ENCODE measurements at places on chromosomes 3 and 15.

GRCh38 chr3:153400641-153401040 lies 238.6 kb downstream of the RAP2B start:
- no peak for DNase-seq

DNA sequence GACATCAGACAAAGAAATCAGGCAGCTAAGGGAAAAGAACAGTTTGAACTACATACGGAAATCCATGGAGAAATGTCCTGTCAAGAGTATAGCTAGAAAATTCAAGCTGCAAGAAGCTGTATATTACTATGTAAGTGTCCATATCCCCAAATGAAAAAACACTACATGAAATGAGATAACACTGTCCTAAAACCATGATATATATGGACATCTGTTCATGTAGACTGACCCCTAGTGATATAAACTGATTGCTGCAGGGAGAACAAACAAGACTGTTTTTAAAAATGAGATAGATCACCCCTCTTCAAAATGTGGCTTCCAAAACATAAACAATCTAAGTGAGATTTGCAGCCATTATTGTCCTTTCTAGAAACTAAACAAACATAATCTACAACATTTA lies 985.6 kb downstream of the EPHA3 start:
- DNase-seq = no peak

DNA sequence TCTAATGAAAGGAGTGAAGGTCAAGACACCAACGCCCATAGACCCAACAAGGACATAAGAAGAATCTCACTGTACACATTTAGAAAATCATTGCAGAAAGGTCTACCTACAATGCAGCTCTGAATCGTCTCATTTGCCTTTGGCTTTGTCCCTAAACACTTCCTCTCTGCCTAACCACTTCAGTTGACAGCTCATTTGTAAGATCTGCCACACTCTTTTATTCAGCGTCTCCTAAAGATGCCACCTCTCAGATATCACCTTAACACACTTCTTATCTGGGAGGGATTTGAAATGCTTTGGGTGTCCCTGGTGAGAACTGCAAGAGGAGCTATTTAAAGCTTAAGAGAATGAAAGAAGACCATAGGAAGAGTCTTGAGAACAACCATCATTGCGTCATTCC lies 38.7 kb downstream of the RAB27A start:
- no peak for DNase-seq

GRCh38 chr3:138412821-138413551 lies 21.4 kb upstream of the ESYT3 start:
- DNase-seq = no peak

DNA sequence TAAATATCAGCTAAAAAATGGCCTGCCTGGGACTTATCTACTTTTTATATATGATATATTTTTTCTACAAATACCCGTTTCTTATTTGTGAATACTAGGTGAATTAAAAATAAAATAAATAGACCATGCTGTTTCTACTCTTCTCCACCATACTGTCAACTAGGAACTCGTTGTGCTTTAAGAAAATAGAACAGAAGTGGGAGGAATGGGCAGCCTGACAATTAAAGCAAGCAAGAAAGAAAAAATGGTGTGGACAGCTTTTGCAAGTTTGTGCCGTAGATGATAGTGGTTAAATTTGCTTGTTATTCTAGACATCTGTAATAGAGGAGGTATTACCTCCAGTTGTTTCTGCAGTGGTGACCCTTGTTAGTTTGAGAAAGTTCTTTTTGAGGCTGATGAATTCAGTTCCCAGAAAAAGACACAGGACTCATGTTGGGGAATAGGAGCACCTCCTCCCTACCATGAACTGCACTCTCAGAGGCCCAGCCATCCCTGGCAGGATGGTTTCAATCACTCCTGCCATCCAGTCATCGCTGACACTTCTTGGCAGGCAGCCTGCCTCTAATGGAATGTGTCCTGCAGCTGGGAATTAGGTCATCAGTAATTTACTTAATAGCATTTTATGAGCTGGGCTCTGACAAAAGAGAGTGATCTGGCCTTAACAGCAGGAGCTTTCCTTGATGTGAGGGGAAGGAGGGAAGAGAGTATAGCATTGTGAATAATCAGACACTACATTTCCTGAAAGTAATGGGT lies 105.0 kb upstream of the GAP43 start:
- DNase-seq = no peak

GRCh38 chr15:79010278-79010677 lies 65.4 kb upstream of the CTSH start:
- DNase-seq = no peak

Measured in NK-92 treated with Interleukin-12 subunit alpha and Interleukin-12 subunit beta, amount 100 ng/mL, for 24 hours (cell line).